ENCODE measurements at places on chromosomes 3 and 15. TPM values are rescaled to one million over a fixed set of nuclear protein-coding genes. Genes with fewer than 3 reads are reported as not detected.

PCBP4 gene
- total RNA-seq, result 24.6 TPM

VEPH1 gene
- 116 TPM for total RNA-seq

FAM81A gene
- total RNA-seq, result 1.8 TPM

LINGO1 gene
- 0.86 TPM for total RNA-seq

NPAP1 gene
- 0.12 TPM for total RNA-seq

RTP4 gene
- 10.9 TPM for total RNA-seq

CNTN3 gene
- total RNA-seq, result 1.9 TPM

ZBED2 gene
- 8.2 TPM for total RNA-seq

SSR3 gene
- 158 TPM for total RNA-seq

GP5 gene
- 0.38 TPM for total RNA-seq

TTLL13 gene
- total RNA-seq, result not detected

PTPRG gene
- total RNA-seq, result 67.6 TPM

C2CD4A gene
- total RNA-seq, result 0.18 TPM

PML gene
- total RNA-seq, result 79.4 TPM

WHAMM gene
- total RNA-seq, result 9.9 TPM

DNA sequence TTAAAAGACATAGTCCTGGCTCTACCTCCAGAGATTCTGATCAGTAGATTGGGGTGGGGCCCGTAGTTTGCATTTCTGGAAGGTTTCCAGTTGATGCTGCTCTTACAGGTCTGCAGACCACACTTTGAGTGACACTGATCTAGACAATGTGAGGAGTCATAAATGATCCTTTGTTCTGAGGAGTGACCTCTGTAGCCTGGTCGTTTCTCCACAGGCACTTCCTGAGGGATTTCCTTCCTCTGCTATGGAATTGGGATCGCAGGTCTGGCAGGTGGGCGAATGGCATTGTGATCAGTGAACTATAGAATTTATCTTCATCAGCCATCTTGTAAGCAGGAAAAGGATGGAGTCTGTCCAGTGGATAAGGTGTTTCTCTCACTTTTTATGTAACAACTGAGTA, 5.5 kb downstream of the GFM1 start:
- H3K36me3 ChIP-seq, result peaks cover 87% of the 10 kb centered on the region
- H3K27me3 ChIP-seq, result no peaks in the 10 kb centered on the region

- H3K4me3 ChIP-seq, result no peak overlapping the region
- DNase-seq, result no peak
- no peaks in the 10 kb centered on the region for H3K4me1 ChIP-seq
- no peaks in the 10 kb centered on the region for H3K36me3 ChIP-seq
- no peak overlapping the region for H3K27ac ChIP-seq
These were observed 641.2 kb upstream of the ARRDC4 start for GRCh38 chr15:97319291-97319690.

- H3K27ac ChIP-seq, result no peak overlapping the region
- DNase-seq, result no peak
- no peaks in the 10 kb centered on the region for H3K36me3 ChIP-seq
- H3K27me3 ChIP-seq, result no peaks in the 10 kb centered on the region
- no peak overlapping the region for H3K4me3 ChIP-seq
These were observed 78.1 kb upstream of the CGNL1 start for GRCh38 chr15:57298204-57298603.

GRCh38 chr3:126113238-126113555, 29.3 kb upstream of the SLC41A3 start:
- H3K27ac ChIP-seq, result no peak overlapping the region
- H3K36me3 ChIP-seq, result no peaks in the 10 kb centered on the region
- no peak for DNase-seq
- no peak overlapping the region for H3K4me3 ChIP-seq

- peaks cover 21% of the 10 kb centered on the region for H3K27me3 ChIP-seq
- no peaks in the 10 kb centered on the region for H3K36me3 ChIP-seq
- H3K4me1 ChIP-seq, result peaks cover 19% of the 10 kb centered on the region
- DNase-seq, result peak; percentile 76
- H3K27ac ChIP-seq, result peak within 1 kb of the TSS; percentile 82
- peak within 1 kb of the TSS; percentile 77 for H3K4me3 ChIP-seq
These were observed at the start of gene ADAMTS7 for GRCh38 chr15:78811124-78811824. Gene ADAMTS7 (minus strand): TSS chr15:78811464. CDS start chr15:78811220, 244 bp downstream.

- no peaks in the 10 kb centered on the region for H3K36me3 ChIP-seq
- H3K4me1 ChIP-seq, result no peaks in the 10 kb centered on the region
- H3K4me3 ChIP-seq, result no peak overlapping the region
- H3K27ac ChIP-seq, result no peak overlapping the region
- DNase-seq, result no peak
These were observed 72.5 kb downstream of the MAGEF1 start for GRCh38 chr3:184639351-184639750.

GRCh38 chr3:53485675-53486403, 8.6 kb upstream of the CACNA1D start:
- H3K36me3 ChIP-seq, result no peaks in the 10 kb centered on the region
- H3K27me3 ChIP-seq, result no peaks in the 10 kb centered on the region
- no peaks in the 10 kb centered on the region for H3K4me1 ChIP-seq
- no peak overlapping the region for H3K4me3 ChIP-seq
- H3K27ac ChIP-seq, result no peak overlapping the region
- DNase-seq, result no peak

GRCh38 chr15:77525907-77526594, 105.4 kb downstream of the HMG20A start:
- H3K36me3 ChIP-seq, result no peaks in the 10 kb centered on the region
- no peak overlapping the region for H3K27ac ChIP-seq
- peaks cover 13% of the 10 kb centered on the region for H3K4me1 ChIP-seq
- H3K27me3 ChIP-seq, result no peaks in the 10 kb centered on the region

DNA sequence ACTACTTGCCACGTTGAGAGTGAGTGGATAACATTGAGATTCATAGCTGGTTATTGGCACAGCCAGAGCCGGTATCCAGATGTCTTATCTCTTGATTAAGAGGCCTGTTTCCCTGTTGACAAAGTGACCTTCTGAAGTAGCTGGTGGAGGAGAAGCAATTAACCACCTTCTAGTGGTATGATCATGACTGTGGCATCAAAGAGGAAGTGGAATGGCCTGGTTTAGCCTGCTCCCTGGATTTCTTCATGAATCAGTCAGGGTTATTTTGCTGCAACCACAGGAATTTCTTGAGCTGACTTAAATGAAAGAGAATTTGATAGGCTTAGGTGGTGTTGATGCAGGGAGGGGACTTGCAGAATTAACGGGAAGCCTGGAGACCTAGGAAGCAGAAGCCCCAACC, 398.3 kb downstream of the MFSD1 start:
- H3K27me3 ChIP-seq, result no peaks in the 10 kb centered on the region
- H3K27ac ChIP-seq, result no peak overlapping the region
- H3K36me3 ChIP-seq, result no peaks in the 10 kb centered on the region
- no peak for DNase-seq

GRCh38 chr3:115706311-115706829, 83.1 kb downstream of the GAP43 start:
- H3K4me3 ChIP-seq, result no peak overlapping the region
- no peaks in the 10 kb centered on the region for H3K27me3 ChIP-seq
- no peak for DNase-seq

DNA sequence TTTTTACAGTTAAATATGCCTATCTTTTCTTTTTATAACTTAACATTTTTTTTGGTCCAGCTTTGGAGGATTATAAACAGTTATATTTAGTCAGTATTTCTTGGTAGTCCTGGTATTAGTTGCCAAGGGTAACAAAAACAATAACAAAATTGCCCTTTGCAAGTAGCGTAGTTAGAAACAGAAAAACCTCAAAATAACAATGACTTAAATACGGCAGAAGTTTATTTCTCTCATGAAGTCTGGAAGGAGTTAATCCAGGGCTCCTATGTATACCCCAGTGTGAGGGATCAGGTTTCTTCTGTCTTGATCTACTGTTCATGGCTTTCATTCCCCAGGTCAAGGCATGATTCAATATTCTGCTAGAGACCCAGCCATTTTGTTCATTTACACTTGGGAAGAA, 14.1 kb upstream of the MYH15 start:
- no peaks in the 10 kb centered on the region for H3K27me3 ChIP-seq
- DNase-seq, result no peak
- no peak overlapping the region for H3K27ac ChIP-seq
- H3K4me1 ChIP-seq, result peaks cover 6% of the 10 kb centered on the region
- H3K4me3 ChIP-seq, result no peak overlapping the region

DNA sequence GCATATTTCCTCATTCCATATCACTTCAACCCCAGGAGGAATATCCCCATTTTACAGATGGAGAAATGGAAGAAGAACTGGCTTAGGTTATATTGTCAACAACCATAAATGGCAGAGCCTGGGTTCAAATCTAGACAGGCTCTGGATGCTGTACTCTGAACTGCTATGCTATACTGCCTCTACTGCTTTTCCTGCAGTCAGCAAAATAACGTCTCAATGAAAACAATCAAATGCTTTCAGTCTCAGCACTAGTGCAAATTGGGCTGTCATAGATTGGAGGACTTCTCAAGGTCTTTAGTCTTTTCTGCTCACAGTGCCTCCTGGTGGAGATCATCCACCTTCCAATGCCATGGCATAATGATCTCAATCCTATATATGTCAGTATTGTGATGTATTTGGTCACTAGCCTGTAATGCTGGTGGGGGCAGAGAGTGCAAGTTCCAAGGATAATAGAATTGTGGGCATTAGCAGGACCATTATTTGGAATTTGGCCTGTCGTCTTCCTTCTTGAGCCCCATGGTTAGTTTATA, 285.0 kb downstream of the CLSTN2 start:
- H3K4me1 ChIP-seq, result no peaks in the 10 kb centered on the region
- no peak overlapping the region for H3K4me3 ChIP-seq
- no peak overlapping the region for H3K27ac ChIP-seq
- no peaks in the 10 kb centered on the region for H3K36me3 ChIP-seq
- H3K27me3 ChIP-seq, result no peaks in the 10 kb centered on the region

- H3K4me3 ChIP-seq, result no peak overlapping the region
- H3K27me3 ChIP-seq, result no peaks in the 10 kb centered on the region
- H3K36me3 ChIP-seq, result peaks cover 43% of the 10 kb centered on the region
- DNase-seq, result no peak
- H3K4me1 ChIP-seq, result no peaks in the 10 kb centered on the region
These were observed 22.4 kb downstream of the SENP5 start for GRCh38 chr3:196889844-196890708.

- no peaks in the 10 kb centered on the region for H3K36me3 ChIP-seq
- H3K4me1 ChIP-seq, result no peaks in the 10 kb centered on the region
- DNase-seq, result no peak
- H3K27ac ChIP-seq, result no peak overlapping the region
- no peak overlapping the region for H3K4me3 ChIP-seq
These were observed 165.5 kb downstream of the ZIC1 start for GRCh38 chr3:147574621-147575020.

GRCh38 chr3:111465081-111465670, 76.8 kb upstream of the CD96 start:
- no peaks in the 10 kb centered on the region for H3K27me3 ChIP-seq
- H3K27ac ChIP-seq, result no peak overlapping the region
- H3K4me3 ChIP-seq, result no peak overlapping the region
- no peaks in the 10 kb centered on the region for H3K4me1 ChIP-seq

DNA sequence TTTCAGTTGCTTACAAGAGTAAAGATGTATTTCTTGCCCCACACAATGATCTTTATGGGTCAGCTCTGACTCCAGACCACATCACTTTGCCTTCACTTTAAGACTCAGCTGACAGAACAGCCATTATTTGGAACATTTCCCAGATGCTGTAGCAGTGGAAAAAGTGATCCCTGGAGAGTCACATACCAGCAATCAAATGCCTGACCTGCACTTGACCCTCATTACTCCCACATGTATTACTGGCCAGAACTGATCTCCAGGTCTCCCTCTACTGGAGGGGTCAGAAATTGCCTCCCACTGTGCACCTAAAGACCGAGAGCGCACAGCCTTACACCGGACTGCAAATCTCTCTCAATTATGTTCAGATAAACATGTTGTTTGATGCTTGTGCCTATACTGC, 88.6 kb upstream of the ZNF385D start:
- no peaks in the 10 kb centered on the region for H3K27me3 ChIP-seq
- no peaks in the 10 kb centered on the region for H3K36me3 ChIP-seq
- no peak for DNase-seq
- H3K4me1 ChIP-seq, result no peaks in the 10 kb centered on the region
- H3K27ac ChIP-seq, result no peak overlapping the region

DNA sequence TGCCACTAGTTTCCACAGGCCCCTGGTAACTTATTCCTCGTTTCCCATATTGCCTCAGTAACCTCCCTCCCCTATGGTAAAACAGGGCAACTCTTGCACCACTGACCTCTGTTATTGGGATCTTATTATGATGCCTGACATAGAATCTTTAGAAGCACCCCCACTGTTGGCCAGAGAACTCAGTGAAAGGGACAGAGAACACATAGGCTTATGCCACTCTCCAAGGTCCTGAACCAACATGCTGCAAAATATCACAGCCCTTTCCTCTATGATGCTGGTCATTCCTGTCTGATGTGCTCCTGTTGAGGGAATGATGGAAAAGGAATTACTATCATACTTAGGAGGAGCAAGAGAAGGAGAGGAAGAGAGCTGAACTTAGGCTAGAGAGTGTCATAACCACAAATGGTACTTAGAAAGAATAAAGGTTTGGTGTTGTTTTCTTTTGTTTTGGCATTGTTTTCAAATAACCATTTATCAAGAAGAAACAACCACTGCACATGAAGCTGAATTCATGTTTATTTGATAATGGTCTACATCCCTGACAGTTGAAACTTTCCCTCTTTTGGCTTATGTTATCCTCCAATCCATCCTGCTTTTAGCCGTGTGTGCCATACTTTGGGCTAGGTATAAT, 330.2 kb downstream of the EPHB1 start:
- H3K27me3 ChIP-seq, result no peaks in the 10 kb centered on the region
- no peaks in the 10 kb centered on the region for H3K4me1 ChIP-seq
- H3K27ac ChIP-seq, result no peak overlapping the region
- H3K4me3 ChIP-seq, result no peak overlapping the region

DNA sequence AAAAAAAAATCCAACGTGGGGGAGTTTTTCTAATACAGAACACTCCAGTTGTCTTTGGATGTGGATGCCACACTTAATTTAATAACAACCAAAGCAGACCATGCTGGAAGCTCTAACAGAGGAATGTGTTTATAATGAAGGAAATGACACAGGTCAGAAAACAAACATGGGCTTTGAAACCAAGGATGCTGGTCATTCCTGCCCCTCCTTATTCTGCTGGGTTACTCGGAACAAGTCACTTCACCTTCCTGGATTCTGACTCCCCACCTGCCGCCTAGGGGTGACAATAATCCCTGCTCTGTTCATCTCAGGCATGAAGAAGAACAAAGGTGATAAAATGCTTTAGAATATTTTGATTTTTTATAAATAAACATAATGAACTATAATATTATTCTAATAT, 240.9 kb upstream of the ADAMTS9 start:
- H3K27ac ChIP-seq, result no peak overlapping the region
- no peak overlapping the region for H3K4me3 ChIP-seq
- DNase-seq, result no peak
- no peaks in the 10 kb centered on the region for H3K4me1 ChIP-seq
- H3K36me3 ChIP-seq, result no peaks in the 10 kb centered on the region
- no peaks in the 10 kb centered on the region for H3K27me3 ChIP-seq

All from lower lobe of right lung (tissue), 2 donors.